GM23248 (cell line): ENCODE measurements at places on chromosomes 1 and 21.

GRCh38 chr1:220298470-220299205 lies 26.4 kb upstream of the RAB3GAP2 start:
- no peak for DNase-seq

DNA sequence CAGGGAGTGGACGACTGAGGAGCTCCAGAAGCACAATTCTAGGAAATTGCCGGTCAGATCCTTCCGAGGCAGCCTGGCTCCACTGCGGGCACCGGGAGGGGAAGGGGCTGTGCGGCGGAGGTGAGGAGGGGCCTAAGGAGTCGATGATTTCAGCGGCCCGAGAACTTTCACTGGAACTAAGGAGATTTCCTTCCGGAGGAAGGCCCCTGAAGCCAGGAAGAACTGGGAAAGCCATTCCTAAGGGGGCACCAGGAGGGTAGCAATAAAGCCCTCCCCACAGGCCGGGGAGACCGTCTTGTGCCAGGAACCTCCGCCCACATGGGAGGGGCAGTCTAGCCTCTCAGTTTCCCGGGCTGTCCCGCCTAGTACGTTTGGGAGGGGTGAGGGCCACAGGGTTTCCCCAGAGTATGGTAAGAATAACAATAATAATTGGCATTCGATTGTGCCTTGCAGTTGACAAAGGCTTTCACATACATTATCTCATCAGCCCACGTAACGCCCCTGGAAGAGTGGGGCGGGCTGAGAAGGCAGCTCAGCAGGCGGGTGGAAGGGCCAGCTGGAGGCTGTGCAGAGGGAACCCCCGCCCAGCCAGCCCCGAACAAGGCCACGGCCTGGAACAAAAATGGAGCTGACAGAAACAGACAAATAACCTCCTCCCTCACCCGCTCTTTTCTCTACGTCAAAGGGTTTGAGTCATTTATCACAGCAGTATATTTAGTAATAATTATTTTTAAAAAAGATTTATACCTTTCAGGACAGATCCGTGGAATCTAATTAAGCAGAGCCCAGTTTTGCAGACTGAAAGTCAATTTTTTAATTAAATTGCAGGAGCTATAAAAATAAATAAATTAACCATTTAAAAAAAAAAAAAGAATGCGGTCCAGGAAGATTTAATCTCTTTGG lies 19.8 kb downstream of the NPR1 start:
- DNase-seq = peak; percentile 63

DNA sequence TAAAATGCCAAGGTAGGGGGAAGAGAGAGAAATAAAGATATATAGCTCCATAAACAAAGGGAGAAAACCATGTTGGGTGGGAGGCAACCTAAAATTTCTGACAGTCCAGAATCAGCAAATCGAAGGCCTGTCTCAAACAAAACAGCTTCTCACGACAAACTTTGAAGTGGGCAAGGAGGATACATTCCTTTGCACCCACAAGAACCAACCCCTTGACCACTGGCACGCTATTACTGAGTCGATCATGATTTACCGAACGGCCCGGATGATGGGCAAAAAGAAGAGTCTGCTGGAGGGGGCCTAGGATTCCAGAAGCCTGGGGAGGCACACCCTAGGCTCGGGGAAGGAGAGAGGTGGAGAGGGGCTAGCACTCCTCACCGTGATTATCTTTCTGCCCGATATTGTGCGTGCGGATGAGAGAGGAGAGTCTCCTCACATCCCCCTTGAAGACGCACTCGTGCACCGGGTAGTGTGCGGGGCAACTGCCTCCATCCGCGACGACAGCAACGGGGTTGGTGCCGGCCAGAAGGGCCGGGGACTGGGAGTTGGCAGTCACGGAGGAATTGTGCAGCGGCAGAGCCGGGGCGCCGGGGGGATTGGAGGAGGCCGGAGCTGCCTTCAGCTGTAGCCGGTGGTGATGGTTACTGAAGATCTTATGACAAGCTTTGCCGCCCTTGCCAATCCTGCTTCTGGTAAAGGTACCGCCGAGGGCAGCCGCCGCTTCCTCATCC lies 756 bp downstream of the ANKRD13C start:
- DNase-seq = peak; percentile 84

DNA sequence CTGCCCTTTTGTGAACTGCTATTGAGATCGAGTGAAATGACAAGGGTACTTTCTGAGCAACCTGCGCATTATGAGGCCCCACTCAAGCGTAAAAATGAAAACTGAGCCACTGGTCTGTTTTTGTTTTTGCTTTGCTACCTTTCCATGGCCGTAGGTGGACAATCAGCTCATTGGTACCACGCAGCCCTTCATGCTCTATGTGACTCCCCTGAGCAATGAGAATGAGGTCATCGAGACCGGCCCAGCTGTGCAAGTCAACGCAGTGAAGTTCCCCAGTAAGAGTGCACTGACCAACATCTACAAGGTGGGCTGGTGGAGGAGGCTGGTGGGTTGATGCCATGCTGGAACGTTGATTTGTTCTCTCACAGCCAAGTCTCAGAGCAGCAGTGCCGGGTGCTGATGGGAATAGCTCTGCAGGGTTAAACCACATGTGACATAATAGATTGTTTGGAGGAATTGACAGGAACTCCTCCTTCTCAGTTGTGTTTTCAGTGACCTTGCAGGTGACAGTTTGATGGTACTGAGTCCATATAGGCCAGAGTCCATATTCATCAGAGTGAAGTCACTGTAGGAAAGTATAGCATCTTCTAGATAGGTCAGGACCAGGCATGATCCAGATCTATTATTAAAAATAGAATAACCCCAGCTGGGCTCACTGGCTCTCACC lies 170.3 kb downstream of the VPS13D start:
- DNase-seq = no peak

DNA sequence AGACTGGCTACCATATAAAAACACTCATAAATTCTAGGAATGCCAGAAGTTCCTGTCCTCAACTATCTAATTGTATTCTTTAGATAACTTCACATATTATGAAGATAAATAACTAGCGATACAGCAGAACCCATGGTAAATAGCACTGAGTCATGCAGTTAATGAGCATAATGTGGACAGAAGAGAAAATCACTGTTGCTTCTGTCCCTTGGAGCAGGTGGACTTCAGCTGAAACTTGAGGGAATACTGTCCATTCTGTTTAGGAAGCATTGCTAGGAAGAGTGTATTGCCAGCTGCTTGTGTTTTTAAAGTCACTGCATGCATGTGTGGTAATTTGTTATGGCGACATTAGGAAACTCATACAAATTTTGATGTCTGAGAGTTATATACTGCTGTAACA lies 854.4 kb downstream of the LTN1 start:
- DNase-seq = no peak

DNA sequence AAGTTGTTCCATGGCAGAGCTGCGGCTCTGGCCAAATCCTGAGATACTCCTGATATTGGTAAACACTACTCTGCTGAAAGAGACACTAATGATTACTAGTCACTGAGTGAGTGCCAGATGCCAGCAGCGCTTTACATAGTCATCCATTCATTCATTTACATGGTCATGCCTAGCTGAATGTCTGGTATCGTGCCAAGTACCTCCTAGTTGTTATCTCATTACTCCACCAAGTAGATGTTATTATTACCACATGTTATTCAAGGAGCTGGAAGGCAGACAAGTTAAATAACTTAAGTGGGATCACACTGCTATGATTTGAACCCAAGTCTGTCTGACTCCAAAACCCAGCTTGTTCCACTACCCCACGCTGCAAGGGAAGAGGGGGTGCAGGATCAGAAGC lies 4.7 kb downstream of the OLFML2B start:
- DNase-seq = peak; percentile 85

DNA sequence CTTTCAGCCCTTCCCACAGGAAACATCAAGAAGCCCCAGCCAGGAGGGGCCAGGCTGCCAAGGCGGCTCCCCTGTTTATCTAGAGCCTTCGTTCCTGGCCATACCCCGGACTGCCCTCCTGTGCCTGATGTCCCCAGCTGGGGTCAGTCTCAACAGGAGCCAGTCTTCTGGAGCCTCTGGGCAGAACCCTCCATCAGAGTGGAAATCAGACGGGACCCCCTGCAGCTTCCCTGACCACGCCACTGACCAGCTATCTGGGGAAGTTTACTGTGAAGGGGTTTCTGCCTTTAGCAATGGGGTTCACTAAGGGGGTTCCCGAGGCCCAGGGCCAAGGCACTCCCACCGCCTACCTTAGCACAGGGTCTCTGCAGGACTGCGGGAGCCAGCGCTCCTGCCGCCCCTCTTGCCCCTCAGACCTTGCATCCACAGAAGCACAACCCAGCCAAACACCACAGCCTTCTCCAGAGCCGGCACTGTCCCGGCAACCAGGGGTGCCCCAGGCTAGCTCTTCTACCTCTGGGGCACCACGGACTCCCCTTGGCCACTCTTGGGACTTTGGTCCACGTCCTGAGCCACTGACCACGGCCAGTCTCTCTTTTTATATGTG lies 3.5 kb upstream of the MTFR1L start:
- DNase-seq = no peak

- DNase-seq = no peak
Measured at GRCh38 chr1:240619906-240620621, 8.1 kb upstream of the GREM2 start.

DNA sequence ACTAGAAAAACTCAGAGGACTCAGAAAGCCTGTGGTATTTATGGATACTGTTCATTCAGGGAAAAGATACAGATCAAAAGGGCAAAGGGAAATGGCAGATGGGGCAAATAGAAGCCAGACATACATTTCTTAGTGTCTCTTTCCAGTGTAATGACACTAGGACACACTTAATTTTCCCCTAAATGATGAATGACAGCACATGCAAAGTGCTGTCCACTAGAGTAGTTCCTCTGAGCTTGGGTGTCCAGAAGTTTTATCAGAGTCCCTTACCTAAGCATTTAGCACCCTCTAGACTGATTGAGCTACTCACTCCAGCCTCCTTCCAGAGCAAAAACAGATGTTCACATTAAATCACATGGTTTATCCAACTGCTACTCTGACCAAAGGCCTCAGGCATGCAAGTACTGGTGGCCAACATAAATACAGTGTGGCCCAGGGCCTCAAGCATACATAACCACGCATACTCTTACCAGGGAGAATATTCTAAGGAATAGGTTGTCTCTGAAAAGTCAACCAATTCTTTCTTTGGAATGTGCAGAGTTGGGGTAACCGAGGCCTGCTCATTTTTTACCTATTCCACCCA lies 166.9 kb downstream of the NCAM2 start:
- peak; percentile 94 for DNase-seq
